ENCODE measurements at places on chromosomes 2 and 18. TPM values are rescaled to one million over a fixed set of nuclear protein-coding genes. Genes with fewer than 3 reads are reported as not detected.

IL1RL1 gene
- total RNA-seq = 89.9 TPM

SCLY gene
- total RNA-seq = 25.0 TPM

ZSWIM2 gene
- not detected for total RNA-seq

ALPP gene
- total RNA-seq = not detected

AKAIN1 gene
- total RNA-seq = not detected

PROKR1 gene
- total RNA-seq = not detected

HMSD gene
- not detected for total RNA-seq

MIB1 gene
- 64.5 TPM for total RNA-seq

STAT4 gene
- 0.09 TPM for total RNA-seq

TUBB8B gene
- total RNA-seq = not detected

TBR1 gene
- under 0.01 TPM for total RNA-seq

ZSCAN30 gene
- total RNA-seq = 9.6 TPM

SLC4A5 gene
- 0.09 TPM for total RNA-seq

LIPG gene
- total RNA-seq = 48.0 TPM

SERPINB10 gene
- 0.09 TPM for total RNA-seq

PSMD1 gene
- 184 TPM for total RNA-seq

MREG gene
- total RNA-seq = 5.2 TPM

LONRF2 gene
- under 0.01 TPM for total RNA-seq

B3GNT7 gene
- 0.09 TPM for total RNA-seq

SERPINB5 gene
- total RNA-seq = not detected

CIDEA gene
- total RNA-seq = 0.81 TPM

ZNF396 gene
- total RNA-seq = 0.56 TPM

ALPG gene
- total RNA-seq = not detected

GPAT2 gene
- 11.9 TPM for total RNA-seq

TXNDC9 gene
- total RNA-seq = 61.7 TPM

KCTD1 gene
- total RNA-seq = 11.5 TPM

ZNF512 gene
- 16.0 TPM for total RNA-seq

CCL20 gene
- 2.1 TPM for total RNA-seq

MFSD6 gene
- 4.4 TPM for total RNA-seq

CYS1 gene
- total RNA-seq = 0.19 TPM

TCF4 gene
- total RNA-seq = 335 TPM

MPP4 gene
- total RNA-seq = 8.9 TPM
